ENCODE measurements at places on chromosomes 7 and 10. TPM values are rescaled to one million over a fixed set of nuclear protein-coding genes. Genes with fewer than 3 reads are reported as not detected.

MKX gene
- total RNA-seq = not detected

ADGRA1 gene
- not detected for total RNA-seq

GRCh38 chr10:46228563-46229071, 58.2 kb upstream of the ANTXRL start:
- DNase-seq = peak; percentile 69

DNA sequence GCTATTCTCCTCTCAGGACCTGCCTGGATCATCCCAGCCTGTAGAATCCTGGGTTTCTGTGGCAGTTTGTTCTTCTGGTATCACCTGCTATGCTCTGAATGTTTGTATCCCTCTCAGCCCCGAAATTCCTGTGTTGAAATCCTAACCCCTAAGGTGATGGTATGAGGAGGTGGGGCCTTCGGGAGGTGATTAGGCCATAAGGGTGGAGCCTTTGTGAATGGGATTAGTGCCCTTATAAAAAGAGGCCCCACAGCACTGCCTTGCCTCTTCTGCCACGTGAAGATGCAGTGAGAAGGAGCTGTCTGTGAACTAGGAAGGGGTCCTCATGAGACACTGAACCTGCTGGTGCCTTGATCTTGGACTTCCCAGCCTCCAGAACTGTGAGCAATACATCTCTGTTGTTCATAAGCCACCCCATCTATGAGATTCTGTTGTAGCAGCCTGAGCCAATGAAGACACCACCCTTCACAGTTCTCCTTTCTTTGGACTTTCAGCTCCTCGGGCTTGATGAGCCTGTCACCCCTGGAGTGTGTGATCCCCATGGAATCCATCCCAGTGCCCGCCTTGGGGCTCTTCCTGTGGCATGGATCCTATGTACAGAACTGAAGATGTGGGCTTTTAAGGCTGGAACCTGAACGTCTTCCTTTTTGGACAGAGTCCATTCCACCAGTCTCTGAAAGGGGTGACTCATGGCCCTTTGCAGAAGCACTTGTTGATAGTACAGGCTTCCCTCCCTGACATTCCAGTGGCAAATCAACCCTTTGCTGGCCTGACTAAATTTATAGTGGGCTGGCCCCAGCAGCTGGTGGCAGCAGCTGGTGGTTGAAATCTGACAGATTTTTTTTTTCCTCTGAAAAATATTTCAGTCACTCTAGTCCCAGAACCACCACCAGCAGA, 138.0 kb downstream of the TACC2 start:
- DNase-seq = peak; percentile 30

GRCh38 chr7:159091480-159092475, 52.9 kb downstream of the VIPR2 start:
- no peak for DNase-seq

NPSR1 gene
- total RNA-seq = not detected

SPDYE1 gene
- total RNA-seq = not detected

EVX1 gene
- total RNA-seq = not detected

HPSE2 gene
- not detected for total RNA-seq

- no peak for DNase-seq
Measured at GRCh38 chr7:138625084-138625848, 75.9 kb downstream of the SVOPL start.

GRCh38 chr7:155738652-155739537, 73.4 kb downstream of the SHH start:
- DNase-seq = peak; percentile 74

- peak; percentile 44 for DNase-seq
Measured at GRCh38 chr7:149209518-149210269, 14.3 kb downstream of the ZNF282 start.

DNA sequence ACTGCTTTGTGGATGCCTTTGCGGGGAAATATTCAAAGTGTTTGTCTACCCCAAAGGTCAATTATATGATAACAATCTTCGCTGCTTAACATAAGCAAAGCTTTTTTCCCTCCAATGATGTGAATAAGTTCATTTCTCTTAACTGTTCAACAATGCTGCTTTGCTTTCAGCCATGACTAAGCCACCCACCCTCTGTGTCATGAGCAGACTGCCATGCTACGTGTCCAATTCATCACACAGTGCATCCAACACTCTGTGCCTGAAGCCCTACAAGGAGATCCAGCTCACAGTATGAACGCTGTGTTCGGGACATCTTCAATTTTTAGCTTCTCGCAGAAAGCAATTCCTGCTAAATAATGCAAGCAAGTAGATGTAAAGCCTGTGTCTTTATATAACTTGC, 5.7 kb upstream of the TAS2R40 start:
- DNase-seq = no peak

PLCE1 gene
- 0.04 TPM for total RNA-seq

ENKUR gene
- total RNA-seq = 0.21 TPM

ZNF862 gene
- 1.0 TPM for total RNA-seq

CPVL gene
- total RNA-seq = 30.7 TPM

DIP2C gene
- total RNA-seq = 2.7 TPM

CCDC126 gene
- total RNA-seq = 8.7 TPM

DNA sequence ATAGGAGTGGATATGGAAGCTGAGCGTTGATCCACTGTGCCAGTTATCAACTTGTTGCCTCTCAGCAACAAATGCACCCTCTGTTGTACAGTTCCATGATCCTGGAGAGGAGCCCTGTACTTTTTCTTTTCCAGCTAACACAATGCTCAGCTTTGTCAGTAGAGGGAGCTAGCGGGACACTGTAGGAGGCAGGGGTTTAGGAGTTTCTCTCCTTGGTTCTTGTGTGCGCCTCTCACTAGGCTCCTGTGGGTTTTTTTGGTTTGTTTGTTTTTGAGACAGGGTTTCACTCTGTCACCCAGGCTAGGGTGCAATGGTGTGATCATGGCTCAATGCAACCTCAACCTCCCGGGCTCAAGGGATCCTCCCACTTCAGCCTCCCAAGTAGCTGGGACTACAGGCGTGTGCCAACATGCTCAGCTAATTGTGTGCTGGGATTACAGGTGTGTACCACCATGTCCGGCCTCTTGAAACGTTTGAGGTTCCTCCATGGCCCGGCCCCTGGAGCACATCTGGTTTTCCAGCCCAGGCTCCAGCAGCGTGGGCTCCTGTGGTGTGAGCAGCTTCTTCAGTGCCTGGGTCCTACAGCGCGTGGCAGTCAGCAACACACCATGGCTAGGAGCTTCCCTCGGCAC, 12.0 kb upstream of the MARVELD1 start:
- peak; percentile 70 for DNase-seq

RBP4 gene
- 642 TPM for total RNA-seq

Measured in HepG2 (cell line).